ENCODE measurements at places on chromosomes 5 and 9.

GRCh38 chr5:143574236-143574635, 170.8 kb upstream of the NR3C1 start:
- no peak for DNase-seq

GRCh38 chr9:77402286-77402685, 225.0 kb downstream of the VPS13A start:
- DNase-seq: no peak

- no peak for DNase-seq
Measured at GRCh38 chr9:112142420-112142819, 32.7 kb downstream of the SUSD1 start.

GRCh38 chr5:43367453-43367852, 44.7 kb downstream of the CCL28 start:
- DNase-seq: no peak

- DNase-seq: peak; percentile 87
Measured at GRCh38 chr9:100505564-100506159, 32.7 kb downstream of the TMEFF1 start.

- no peak for DNase-seq
Measured at GRCh38 chr5:119876522-119876921, 247.2 kb downstream of the FAM170A start.

DNA sequence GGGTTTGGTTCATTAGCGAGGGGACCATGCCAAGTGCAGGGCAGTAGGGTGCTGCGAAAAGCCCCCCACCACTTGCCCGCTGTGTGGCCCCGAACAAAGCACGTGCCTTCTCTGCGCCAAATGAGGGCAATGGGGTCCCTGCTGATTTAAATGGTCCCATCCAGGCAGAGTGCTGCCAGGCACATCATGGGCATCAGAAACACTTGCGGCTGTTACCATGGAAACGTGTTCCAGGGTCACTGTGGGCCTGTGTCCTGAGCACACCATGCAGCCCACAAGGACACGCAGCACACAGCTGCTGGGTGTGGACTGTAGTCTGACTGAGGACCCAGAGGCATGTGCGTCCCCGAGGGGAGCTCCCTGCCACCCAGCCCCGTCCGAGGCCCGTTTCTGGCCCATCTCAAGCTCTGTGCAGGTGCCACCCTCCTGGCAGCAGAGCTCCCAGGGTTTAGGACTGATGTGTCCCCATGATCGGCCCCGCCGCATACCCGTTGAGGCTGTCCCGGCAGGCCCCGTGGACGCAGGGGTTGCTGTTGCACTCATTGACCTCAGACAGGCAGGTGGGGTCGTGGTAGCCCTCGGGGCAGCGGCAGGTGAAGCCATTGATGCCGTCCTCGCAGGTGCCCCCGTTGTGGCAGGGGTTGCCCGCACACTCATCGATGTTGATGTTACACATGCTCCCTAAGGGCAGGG, 31.3 kb upstream of the SEC16A start:
- no peak for DNase-seq

DNA sequence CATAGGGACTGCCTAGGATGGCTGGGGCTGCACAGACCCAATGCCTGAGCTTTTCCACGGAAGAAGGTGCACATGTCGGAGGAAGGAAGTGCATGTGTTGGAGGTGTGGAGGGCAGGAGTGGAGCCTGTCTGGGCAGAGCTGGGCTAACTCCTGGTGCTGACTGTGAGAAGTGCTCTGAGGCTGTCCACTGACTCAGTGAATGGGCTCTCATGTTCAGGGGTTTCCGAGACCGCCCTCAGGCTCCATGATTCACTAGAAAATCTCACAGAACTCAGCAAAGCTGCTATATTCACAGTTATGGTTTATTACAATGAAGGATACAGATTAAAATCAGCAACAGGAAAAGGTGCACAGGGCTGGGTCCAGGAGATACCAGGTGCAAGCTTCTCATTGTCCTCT, 37.2 kb downstream of the NTNG2 start:
- DNase-seq: no peak

GRCh38 chr5:141529873-141530272, 41.0 kb downstream of the PCDHGC5 start:
- DNase-seq: no peak

GRCh38 chr5:96229188-96229587, 203.9 kb downstream of the PCSK1 start:
- no peak for DNase-seq

DNA sequence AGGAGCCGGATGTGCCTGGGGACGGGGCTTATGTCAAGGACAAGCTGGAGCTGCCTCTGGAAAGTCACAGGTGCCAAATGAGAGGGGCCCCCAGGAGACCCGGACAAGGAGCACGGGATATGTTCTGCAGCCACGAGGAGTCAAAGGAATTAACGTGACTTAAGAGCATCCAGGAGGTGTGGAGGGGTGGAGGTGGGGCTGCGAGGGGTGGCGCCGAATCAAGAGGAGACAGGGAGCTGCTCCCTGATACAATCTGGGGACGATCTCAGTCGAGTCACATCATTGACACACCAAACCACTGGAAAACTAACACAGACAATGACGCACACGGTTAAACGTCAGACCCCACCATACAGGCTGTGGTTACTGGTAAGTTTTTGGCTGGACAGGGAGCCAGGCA, 10.4 kb downstream of the CCDC127 start:
- no peak for DNase-seq

GRCh38 chr9:78158286-78158685, 77.6 kb upstream of the CEP78 start:
- DNase-seq: no peak

GRCh38 chr9:132026932-132027585, 52.6 kb downstream of the MED27 start:
- DNase-seq: no peak

GRCh38 chr9:80251778-80252177, 680.0 kb downstream of the TLE4 start:
- no peak for DNase-seq

GRCh38 chr5:73201547-73202513, 28.8 kb downstream of the TMEM174 start:
- peak; percentile 85 for DNase-seq

DNA sequence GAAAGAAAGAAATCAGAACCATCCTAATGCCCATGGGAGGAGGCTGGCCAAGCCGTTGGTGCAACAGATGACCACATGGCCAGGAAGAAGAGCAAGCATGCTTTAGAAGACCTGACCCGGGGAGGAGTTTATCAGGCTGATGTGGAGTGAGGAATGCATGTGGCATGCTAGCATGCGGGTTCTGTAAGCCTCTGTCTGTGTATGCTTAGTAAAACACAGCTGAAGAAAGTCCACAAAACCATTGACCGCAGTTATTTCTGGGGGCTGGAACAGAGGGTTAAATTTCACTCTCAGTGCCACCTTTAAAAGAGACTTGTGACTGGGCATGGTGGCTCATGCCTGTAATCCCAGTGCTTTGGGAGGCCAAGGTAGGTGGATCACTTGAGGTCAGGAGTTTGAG, 19.1 kb downstream of the GFI1B start:
- no peak for DNase-seq

DNA sequence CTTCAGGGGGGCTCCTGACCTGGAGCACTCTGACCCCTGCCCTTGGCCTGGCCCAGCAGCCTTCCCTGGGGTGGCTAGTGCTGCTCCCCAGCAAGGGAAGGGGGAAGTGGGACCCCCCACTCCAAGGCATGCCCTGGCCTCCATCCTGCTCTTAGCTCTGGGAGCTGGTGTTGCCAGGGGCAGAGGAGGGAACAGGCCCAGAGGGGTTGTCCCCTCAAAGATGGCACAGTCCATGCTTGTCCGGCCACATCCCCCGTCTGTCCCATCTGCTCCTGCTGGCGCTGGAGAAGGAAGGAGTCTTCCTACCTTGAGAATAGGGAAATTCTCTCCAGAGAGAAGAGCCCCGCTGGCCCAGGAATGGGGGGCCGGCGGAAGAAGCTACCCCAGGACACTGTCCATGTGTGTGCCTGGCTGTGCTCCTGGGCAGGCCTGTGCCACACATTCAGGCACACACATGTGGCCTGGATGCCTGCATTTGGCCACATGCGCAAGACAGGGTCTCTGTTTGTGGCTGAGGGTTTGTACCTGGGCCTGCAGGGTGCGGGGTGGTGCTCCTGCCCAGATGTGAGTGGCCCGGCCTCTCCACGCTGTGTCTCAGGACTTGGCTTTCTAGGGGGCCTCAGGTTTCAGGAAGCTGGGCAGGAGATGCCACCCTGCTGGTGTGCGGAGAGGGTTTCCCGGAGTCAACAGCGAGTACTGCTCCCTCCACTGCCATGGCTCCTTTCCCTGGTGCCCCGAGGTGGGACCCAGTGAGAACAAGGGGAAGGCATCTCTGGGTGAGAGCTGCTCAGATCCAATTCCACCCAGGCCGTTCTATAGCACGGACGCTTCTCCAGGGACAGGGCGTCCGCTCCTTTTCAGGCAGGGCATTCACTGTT, 247.1 kb downstream of the PBX3 start:
- no peak for DNase-seq

- DNase-seq: no peak
Measured at GRCh38 chr9:113296796-113297558, 6.2 kb downstream of the RNF183 start.

DNA sequence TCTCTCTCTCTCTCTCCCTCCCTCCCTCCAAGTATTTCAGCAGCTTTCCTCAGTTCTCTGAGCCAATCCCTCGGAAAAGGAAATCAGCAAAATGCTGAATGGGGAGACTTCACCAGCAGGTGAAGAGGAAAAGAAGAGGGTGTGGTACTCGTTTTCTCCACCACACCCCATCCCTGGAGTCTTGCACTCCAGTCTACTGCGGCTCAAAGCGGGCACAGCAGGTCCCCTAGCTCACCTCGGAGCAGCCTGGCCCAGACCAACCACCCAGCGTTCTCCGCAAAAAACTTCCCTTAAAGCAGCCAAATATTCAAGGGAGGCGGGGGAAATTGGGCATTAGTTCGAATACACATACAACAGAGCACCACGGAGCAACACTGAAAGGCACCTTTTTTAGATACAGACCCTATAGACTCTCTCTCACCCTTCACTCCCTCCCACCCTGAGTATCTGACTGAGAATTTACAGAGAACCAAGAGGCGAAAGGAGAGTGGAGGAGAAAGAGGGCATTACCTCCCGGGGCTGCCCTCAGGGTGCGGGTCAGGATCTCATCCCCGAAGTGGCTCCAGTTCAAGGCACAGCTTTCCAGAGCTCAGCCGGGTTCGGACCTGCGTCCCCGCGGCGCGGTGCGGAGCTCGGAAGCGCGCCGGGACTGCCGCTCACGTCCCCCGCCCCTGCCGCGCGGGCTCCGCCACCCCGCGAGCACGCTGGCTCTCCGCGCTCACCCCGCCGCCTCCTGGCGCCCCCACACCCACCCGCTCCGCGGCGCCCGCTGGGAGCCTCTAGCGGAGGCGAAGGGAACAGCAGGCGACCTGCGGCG, 1638.5 kb upstream of the C9orf72 start:
- peak; percentile 63 for DNase-seq

- no peak for DNase-seq
Measured at GRCh38 chr5:57569601-57570000, 87.0 kb upstream of the ACTBL2 start.

- no peak for DNase-seq
Measured at GRCh38 chr9:4137234-4137633, 162.6 kb downstream of the GLIS3 start.

- DNase-seq: no peak
Measured at GRCh38 chr5:31476738-31477141, 55.2 kb downstream of the DROSHA start.

DNA sequence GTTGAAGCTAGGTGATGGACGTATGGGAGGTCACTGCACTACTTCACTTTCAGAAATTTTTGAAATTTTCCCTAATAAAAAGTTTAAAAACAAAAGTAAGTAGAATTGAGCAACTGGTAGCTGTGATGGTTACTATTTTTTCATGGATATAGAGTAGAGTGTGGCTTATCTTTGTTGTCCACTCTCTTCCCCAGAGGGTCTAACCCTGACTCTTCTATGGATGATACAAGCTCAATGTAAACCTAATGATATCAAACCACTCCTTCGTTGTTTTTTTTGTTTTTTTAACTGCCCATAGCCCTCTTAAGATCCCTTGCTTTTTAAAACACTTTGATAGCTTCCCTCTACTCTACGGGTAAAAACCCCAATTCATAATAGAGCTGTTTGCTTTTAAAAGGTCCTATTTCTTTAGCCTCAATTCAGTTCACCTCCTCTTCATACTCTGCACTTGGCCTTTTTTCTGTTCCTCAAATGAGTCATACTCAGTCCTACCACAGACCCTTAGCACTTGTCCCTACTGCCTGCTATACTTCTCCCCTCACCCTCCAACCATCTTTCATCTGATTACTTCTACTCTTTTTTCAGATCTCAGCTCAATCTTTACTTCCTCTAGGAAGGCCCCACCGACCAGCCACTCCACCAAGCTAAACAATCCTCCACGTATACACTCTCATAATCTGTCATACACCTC, 2.6 kb downstream of the HDAC3 start:
- DNase-seq: no peak

GRCh38 chr5:96427824-96428223, 5.2 kb downstream of the PCSK1 start:
- no peak for DNase-seq

DNA sequence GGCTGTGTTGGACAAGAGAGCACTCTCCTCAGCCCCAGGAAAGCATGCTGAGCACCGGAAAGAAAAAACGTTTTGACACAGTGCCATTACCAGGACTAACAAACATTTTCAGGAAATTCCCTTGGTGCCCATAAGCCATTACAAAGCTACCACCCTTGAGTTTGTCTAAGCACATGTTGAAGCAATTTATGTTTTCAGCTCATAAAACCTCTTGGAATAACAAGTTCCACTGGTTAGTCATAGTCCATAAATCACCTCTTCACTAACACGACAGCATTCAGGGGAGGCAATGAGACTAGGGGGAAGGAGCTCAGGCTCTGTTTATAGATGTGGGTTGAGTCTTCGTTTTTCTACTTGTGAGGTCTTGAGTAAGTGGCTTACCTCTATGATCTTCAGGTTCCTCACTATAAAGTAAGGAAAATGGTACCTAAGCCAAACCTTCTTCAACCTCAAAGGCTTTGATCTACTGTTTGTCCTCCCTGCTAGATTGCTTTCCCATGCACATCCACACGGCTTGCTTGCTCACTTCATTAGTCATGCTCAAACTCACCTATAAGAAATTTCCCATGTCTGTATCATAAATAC, 65.4 kb downstream of the DRD1 start:
- DNase-seq: no peak

DNA sequence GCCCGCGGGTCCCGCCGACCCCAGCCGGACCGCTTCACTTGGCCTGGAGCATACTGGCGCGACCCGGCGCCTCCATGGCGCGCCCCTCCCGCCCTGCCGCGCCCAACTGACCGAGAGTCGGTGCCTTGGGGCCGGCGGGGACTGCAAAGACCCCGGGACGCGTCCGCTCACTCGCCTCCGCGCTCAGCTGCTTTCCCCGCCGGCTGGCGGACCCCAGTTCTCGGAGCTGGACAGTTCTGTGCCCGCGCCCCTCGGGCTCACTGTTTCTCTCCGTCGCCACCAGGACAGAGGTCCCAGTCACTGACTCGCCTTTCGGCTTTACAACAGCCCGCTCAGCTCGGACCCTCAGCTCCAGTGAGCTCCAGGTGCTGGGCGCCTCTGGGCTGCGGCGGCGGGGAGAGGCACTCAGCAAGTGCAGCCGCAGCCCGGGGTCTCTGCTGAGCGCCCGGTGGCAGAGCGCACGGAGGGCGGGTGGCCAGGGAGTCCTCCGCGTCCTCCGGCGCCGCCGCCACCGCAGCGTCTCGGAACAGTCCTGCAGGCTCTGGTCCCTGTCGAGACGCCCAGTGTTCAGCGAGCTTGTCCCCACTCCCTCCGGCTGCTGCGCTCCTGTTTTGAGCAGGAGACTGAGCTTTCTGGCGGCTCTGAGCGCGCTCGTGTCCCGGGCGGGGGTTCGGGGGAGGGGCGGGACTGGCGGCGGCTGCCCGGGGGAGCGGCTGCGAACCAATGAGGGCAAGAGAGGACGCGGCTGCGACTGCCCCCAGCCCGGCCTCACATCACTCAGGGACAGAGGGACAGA, at the start of gene SMIM32:
Gene SMIM32, minus strand, starts transcription at position 637 of the 796 bp plus-strand sequence. CDS start 638 bp downstream, outside the sequence.
- DNase-seq: no peak

GRCh38 chr5:127228540-127229184, 61.9 kb upstream of the MEGF10 start:
- peak; percentile 6 for DNase-seq

Data from activated CD4-positive, alpha-beta T cell treated with anti-CD3 and anti-CD28 coated beads for 36 hours (primary cell).